Activated naive CD4-positive, alpha-beta T cell treated with anti-CD3 and anti-CD28 coated beads, Interleukin-2, amount 50 U/mL, for 72 hours (primary cell): ENCODE measurements at places on chromosomes 1 and 21. TPM values are rescaled to one million over a fixed set of nuclear protein-coding genes. Genes with fewer than 3 reads are reported as not detected.

KRTAP12-4 gene
- not detected for total RNA-seq

B3GALT2 gene
- not detected for total RNA-seq

LCA5L gene
- not detected for total RNA-seq

CTTNBP2NL gene
- total RNA-seq: 5.5 TPM

KRTAP21-2 gene
- not detected for total RNA-seq

WNT4 gene
- not detected for total RNA-seq
